ENCODE measurements at places on chromosomes 4 and X.

DNA sequence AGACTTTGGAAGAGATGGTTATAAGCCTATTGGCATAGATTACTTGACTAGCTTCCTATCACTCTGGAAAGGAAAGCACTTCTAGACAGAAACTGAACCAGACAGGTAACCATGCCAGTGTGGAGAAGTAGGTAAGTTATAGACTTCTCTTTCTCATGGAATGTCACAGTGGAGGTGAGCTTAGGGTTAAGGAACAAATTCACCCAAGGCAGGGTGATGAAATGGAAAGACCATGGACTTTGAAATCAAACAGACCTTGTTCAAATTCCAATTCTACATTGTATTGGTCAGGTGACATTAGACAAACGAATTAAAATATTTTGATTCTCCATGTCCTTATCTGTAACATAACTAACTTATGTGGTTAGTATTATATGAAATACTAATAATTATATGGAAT is 7.7 kb upstream of the RAP1GDS1 start:
- no peak for DNase-seq

- no peak for DNase-seq
These were observed 33.5 kb downstream of the GUCY2F start for GRCh38 chrX:109448282-109448938.

DNA sequence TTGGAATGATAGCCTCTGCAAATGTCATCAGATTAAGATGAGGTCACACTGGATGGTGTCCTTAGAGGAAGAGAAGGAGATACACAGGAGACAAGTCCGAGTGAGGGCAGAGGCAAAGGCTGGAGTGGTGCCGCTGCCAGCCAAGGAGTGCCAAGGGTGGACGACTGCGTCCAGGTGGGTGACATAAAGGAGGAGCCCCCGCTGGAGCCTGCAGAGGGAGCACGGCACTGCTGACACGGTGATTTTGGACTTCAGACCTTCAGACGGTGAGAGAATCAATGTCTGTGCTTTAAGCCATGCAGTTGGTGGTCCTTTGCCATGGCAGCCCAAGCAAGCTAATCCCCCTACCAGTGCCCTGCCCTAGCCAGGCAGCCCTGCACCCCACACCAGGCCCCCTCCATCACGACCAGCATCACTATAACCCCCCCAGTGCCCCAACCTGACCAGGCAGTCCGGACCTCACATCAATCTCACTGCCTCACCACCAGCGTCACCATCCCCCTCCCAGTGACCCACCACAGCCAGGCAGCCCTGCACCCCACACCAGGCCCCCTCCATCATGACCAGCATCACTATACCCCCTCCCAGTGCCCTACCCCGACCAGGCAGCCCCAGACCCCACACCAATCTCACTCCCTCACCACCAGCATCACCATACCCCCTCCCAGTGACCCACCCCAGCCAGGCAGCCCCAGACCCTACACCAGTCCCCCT is 130.0 kb downstream of the HMX1 start:
- no peak for DNase-seq

- DNase-seq = no peak
These were observed 97.5 kb downstream of the NPNT start for GRCh38 chr4:105992641-105993305.

DNA sequence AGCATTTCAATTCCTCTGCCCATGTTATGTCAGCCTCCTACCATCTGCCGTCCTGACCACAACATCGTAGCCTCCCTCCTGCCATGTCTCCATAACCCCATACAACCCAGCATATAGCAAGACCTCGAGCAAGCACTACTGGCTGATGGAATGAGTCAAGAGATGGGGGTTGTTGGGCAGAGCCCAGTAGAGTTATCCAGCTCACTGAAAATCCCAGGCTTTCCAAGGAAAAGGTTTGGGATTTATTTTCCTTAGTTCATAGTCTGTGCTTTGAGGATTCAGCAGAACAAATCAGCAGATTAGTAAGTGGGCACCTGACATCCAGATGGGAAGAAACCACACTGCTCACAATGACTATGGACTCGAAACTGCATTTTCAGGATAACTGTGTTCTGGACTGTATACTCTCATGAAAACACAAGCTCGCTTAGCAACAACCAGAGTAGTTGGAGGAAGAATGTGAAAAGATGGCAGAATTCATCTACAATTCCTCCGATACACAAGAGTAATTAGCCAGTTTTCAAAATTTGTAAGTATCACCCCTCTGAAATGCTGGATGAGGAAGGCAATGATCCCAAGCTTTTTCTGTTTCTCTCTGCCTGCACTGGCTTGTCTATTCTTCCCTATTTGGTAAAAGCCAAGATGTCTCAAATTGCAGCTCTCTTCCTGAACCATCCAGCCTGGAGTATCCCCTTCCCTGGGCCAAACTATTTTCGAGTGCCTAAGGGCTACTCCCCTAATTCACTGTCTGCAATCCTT is 186.2 kb upstream of the TBL1X start:
- DNase-seq = no peak

DNA sequence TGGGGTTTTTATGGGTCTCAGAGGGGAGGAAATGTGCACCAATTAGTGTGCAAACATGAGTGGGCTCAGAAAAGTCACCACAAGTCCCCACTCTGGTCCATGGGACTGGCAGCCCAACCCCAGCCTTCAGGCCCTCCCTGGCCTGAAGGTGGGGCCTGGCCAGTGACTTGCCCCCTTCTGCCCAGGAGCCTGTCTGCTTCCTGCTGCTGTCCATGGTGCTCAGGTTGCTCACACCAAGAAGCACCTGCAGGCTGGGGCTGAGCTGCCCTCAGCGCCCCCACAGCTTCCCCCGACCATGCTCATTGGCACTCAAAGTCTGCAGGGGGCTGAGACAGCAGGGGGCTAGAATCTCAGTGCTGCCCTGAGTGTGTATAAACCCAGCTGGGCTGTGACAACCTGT is 30.6 kb upstream of the GC start:
- no peak for DNase-seq

- DNase-seq = peak; percentile 17
These were observed 154.5 kb upstream of the SLC4A4 start for GRCh38 chr4:71184195-71184781.

GRCh38 chr4:11497972-11498371 is 69.3 kb upstream of the HS3ST1 start:
- DNase-seq = no peak

DNA sequence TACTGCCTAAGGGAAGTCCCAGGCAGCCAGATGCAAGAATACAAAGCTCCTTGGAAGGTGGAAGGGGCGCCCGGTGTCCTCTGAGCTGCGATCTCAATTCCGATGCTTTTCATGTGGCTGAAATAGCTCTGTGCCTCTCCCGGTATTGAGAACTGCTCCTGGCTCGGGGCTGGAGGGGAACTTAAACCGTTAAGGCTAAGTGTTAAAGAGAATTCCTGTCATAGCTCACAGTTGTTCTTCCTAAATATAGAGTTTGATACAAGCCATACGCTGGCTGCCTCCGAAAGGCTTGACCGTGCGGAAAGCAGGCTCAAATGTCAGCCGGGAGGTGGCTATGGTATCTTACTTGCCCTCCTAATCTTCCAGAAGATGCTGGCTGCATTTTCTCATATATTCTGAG is at the start of gene SMPX:
Gene SMPX (minus strand): TSS at position 157 of the 400 bp plus-strand sequence. CDS start 3,826 bp downstream, outside the sequence.
- no peak for DNase-seq

- no peak for DNase-seq
These were observed 4.5 kb downstream of the UBA1 start for GRCh38 chrX:47198026-47198686.

DNA sequence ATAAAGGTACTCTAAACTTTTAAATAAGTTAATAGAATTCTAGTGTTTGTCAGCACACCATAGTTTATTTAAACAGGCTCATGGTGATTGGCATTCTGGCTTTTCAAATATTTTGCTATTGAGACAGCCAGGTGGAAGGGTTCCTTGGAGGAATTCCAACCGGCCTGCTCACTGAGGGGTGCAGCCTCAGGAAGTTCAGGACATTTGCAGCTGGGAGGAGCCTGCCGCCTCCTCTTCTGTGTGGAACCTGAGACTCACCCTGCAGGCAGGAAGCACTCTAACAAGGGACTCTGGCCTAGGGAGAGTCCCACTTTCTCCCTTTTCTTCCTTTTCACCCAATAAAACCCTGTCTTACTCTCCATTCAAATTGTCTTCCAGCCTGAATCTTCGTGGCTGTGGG is 1328.0 kb downstream of the FSTL5 start:
- DNase-seq = no peak

- DNase-seq = no peak
These were observed 24.9 kb downstream of the FGFBP1 start for GRCh38 chr4:15913631-15913970.

- DNase-seq = no peak
These were observed 305.7 kb downstream of the PDHA2 start for GRCh38 chr4:96145601-96146000.

- DNase-seq = no peak
These were observed 7.8 kb downstream of the GATB start for GRCh38 chr4:151753056-151753455.

GRCh38 chr4:13174001-13174400 is 310.1 kb downstream of the RAB28 start:
- DNase-seq = no peak

DNA sequence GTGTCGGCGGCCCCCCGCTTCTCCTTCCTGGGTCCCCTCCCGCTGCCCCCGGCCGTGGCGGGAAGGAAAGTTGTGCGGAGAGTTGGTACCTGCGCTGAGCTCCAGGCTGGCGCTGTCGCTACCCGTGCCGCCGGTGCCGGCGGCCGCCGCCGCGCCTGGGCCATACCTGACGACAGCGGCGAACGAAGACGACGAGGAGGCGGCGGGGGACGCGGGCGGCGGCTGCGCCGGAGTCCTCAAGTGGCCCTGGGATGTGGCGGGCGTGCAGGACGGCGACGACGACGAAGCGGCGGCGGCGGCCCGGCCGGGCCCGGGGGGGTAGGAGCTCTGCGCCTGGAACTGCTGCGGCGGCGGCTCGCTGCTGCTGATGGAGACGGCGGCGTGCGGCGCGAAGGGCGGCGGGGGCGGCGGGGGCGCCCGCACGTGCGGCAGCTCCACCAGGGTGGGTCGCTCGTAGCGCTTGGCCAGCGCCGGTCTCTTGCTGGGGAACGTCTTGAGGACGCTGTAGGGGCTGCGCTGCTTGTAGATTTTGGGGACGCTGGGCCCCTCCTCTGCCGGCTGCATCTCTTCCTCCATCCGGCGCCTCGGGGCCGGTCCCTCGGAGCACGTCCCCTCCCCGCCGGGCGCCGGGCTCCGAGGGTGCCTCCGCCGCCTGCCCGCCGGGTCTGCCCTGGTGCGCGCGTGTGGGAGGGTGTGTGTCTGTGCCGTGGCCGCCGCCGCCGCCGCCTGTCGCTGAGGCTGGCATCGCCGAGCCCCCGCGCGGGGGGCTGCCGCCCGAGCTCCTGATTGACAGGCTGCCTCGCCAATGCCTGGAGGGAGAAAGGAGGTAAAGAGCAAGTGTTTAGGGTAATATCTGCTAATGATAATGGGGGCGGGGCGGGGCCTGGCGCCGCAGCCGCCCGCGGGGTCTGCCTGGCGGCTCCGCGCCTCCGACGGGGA is 618 bp downstream of the BEND4 start:
- DNase-seq = peak; percentile 34

DNA sequence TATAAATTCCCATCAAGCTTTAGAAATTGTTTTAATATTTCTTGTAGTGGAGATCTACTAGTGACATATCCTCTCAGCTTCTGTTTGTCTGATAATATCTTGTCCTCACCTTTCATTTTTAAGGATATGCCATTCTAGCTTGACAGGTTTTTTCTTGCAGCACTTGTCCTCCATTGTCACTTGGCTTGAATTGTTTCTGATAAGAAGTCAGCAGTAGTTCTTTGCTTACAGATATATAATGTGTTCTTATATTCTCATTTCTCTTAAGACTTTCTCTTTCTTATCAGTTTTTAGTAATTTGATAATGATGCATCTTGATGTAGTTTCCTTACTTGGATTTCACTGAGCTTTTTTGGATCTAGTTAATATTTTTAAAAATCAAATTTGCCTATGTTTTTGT is 120.6 kb upstream of the NUDT6 start:
- no peak for DNase-seq

DNA sequence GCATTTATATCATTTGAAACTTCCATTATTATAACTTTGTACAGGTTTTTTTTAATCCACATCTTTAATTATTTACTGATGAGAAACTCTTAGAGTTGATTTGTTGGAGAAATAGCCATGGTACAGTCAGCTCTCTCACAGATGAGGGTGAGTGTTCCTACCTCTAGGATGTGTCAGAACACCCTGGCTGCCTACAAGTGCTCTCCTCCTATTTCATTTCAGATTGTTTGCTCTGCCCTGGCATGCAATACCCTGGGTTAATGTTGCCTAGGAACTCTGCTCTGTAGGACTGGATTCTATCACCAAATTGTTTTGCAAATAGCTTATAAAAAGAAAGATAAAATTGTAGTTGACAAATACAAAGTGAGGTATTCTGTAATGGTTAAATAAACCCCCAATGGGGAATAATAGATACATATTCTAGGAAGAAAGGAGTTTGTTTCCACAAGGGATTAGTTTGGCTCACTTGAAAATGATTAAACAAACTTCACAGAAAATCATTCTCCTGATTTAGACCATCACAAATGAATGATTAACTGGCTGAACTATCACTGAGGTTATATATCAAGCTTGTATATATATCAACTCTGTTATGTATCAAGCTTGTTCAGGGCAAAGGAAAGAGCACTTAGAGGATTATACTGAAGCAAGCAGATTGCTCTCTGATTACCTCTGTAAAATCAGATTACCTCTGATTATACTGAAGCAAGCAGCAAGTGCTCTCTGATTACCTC is 150.0 kb downstream of the PDE5A start:
- DNase-seq = no peak

DNA sequence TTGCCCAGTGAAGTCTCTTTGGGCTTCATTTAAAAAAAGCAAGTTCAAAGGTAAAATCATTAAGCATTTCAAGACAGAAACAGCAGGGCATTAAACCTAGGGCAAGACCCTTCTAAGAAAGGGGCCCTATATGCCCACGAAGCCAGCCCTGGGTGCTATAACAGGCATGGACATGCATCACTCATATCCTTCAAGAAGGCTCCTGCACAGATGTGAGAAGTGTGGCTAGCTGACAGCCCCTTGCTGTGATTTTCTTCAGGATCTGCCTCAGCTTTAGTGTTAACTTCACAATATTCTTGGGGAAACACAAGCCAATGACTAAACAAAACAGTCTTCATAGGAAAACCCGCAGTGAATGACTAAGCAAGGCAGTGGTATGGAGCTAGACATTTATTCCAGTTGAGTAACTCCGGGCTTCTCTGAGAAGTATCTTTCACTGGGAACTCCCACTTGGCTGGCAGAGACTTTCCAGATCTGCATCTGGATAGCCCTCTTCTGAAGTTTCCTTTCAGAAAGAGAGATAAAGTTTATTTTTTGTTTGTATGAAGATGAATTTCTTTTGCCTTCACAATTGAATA is 11.9 kb upstream of the MAOA start:
- DNase-seq = no peak

DNA sequence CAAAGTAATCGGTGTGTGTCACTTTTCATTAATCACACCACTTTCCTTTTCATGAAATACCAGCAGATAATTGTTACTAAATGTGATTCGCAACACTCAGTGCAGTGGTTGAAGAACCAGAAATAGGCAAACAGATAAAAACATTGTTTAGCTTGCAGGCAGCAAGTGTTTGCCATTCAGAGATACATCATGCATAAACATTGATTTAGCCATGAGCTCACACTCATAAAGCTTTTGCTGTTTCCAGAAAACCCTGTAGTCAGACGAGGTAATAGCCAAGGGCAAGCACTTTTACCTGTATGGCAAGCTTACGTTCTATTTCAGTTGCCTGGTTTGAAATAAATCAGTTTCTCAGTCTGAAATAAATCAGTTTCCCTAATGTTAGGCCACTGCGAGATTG is 542.0 kb upstream of the TENM3 start:
- no peak for DNase-seq

- no peak for DNase-seq
These were observed 167.1 kb upstream of the PACRGL start for GRCh38 chr4:20532871-20533870.

GRCh38 chr4:94304365-94304971 is 38.2 kb downstream of the HPGDS start:
- DNase-seq = no peak
